ENCODE measurements at places on chromosomes 2 and 18.
A peak's percentile ranks its signal among the peaks of the same experiment; 100 is the strongest.

DNA sequence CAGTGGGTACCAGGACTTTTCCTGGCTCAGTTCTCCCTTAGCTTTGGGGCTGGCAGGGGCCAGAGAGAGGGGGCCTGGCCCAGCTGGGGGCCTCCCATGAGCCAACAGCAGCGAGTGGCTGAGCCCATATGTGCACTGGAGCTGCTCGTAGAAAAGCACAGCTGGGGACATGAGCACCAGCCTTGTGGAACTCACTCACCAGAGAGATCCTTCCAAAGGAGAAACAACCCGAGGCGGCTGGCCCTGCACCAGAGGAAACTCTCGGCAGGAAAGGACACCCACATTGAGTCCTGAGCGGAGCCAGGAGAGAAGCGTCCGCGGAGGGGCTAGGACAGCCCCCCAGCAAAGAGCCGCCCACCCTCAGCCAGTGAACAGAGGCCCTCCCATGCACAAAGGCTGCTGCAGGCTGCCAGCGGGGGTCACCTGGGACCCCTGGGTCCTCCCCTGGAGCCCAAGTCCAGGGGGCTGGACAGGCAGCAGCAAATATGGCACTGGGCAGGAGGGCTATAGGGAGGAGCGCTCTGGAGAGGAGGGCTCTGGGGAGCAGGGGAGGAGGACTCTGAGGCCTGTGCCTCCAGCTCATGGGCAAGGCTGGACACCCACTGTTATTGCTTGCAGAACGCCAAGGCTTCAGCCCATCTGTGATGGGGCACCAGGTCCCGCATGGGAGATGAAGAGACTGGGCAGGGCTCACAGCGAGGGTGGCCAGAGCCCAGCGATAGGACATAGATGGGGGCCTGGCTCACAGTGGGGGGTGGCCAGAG is 42.1 kb upstream of the SNED1 start:
- no peak for DNase-seq

DNA sequence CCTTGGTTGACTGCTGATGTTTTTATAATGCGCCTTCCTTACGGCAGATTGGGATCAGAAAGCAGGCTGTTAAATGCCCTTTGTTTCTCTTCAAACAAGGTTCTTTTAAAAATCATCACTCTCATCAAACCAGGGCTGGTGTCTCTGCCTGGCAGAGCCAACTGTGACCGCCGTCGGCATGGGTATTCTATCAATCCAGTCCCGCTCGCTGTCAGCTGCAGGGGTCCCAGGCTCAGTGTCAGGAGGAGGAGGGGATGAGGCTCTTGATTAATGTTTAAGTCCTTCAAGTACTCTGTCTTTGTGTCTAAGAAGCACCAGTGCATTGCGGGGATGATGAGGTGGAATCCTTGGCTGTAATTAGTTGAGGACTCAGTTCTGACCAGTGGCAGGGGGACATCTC is 348.1 kb downstream of the RNF144A start:
- no peak for DNase-seq

- DNase-seq: peak; percentile 59
Observed at GRCh38 chr18:63440219-63440618, 17.9 kb upstream of the VPS4B start.

- no peak for DNase-seq
Observed at GRCh38 chr2:145622285-145622684, 1102.4 kb upstream of the ZEB2 start.

DNA sequence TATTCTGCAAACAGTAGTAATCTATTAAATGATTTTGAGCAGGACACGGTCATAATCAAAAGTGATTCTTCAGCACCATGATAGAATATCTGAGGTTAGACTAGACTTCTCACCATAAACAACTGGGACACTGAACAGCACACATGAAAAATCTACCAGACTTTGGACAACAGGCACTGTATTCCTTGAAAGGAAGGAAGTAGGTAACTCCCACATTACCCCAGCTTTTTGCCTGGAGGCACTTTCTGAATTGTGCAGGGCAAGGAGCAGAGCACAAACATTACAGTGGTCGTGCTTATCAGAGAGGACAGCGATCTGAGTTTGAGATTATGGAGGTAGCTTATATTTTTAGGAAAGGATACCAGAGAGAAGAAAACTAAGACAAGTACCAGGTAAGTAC is 25.3 kb upstream of the IL1RL1 start:
- DNase-seq: no peak

DNA sequence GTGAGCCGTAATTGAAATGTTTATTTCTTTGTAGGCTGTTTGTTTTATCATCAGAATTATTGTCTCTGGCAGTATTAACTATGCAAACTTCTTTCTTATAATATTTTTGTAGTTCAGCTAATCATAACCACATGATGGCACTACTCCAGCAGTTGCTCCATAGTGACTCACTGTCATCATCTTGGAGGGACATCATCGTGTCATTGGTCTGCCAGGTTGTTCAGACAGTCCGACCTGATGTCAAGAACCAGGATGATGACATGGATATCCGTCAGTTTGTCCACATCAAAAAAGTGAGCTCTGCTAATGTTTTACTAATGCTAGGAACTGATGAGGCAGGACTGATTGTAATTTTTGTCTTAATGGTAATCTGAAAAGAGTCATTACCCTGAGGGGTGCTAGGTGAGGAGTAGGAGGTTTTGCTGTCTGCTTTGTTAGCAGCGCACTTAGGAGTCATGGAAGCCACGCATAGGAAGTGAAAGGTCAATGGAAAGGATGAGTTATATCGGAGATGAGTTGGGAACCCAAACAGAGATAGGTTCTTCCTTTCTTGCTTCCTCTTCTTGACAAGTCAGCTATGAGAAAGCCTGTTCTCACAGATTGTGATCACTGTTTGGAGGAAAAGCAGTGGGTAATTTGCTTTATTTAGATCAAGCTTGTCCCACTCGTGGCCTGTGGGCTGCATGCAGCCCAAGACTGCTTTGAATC is 49.2 kb downstream of the PIKFYVE start:
- peak; percentile 30 for DNase-seq

DNA sequence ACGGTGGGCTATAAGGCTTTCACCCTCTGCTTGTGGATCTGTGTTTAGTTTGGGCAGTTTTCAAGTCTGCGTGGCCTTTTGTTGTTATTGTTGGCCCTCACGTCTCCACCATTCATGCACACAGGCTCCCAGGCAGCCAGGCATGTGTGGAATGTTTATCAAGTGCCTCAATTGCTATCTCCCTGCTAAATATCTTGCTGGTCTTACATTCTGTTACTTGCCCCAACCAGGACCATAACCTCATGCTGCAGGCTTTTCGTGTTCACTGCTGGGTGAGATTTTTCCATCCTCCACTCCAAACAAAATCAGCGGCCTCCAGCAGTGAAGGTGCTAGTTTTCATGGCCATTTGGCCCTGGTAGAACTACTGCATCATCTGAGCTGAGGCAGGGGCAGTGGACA is 63.0 kb upstream of the DSC1 start:
- DNase-seq: peak; percentile 67

DNA sequence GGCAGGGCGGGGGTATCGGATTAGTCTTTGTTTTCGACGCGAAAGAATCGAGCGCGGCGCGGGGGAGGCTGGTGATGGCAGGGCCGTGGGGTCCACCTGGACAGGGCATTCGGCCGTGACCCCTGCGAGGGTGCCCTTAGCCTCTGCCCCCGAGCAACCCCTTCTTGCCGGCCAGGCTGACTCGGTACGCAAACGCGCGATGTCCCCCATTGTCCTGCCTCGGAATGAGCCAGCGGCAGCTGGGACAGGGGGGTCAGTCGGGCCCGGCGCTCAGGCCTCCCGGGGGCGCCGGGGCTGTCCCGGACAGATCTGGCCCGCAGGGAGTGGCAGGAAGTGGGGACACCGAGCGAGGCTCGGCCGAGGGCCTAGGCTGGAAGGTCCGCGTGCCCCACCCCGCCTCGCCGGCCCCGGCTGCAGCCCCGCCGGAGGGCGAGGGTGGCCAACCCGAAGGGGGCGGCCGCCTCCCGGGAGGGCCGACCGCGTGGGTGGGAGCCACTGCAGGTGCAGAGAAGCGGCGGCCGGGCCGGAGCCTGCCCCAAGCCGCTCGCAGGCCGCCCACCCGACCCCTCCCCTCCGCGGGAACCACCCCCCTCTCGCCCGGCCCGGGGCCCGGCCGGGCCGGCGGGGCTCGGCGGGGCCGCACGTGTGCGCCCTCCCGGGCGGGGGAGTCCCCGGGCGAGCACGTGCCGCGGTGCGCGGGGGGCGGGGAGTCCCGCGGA is at the start of gene TET3:
Gene TET3, plus strand, starts transcription at position 708 of the 719 bp plus-strand sequence. CDS start 1,494 bp downstream, outside the sequence.
- no peak for DNase-seq

DNA sequence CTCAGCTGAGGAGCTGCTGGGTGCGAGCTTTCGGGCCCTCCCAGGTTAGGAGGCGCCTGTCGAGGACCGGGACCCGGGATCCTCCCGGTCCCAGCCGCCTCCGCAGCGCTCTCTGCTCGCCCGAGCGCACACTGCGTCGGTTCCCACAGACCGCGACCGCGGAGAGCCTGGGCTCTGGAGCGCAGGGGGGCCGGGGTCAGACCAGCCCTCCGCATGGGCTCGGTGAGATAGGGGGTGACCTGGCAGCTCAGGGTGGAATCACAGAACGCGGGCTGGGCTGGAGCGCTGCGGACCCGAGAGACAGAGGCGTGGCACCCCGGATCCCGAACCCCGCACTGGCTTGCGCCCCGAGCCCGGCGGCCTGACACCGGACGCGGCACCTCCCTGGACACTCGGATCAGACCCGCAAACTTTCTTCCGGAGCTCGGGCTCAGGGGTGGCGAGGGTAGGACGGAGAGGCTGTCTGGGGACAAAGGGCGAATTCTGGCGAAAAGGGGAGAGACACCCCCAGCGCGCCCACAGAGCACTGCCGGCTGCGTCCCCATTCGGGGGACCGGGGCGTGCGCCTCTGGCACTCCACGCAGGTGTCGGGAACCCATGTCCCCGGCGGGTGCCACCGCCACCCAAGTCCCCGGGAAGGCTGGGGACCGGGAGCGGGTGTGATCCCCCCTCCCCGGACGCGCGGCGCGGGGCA is 612 bp downstream of the DIPK1C start:
- DNase-seq: no peak

- no peak for DNase-seq
Observed at GRCh38 chr2:140354544-140354943, 1574.4 kb upstream of the NXPH2 start.

DNA sequence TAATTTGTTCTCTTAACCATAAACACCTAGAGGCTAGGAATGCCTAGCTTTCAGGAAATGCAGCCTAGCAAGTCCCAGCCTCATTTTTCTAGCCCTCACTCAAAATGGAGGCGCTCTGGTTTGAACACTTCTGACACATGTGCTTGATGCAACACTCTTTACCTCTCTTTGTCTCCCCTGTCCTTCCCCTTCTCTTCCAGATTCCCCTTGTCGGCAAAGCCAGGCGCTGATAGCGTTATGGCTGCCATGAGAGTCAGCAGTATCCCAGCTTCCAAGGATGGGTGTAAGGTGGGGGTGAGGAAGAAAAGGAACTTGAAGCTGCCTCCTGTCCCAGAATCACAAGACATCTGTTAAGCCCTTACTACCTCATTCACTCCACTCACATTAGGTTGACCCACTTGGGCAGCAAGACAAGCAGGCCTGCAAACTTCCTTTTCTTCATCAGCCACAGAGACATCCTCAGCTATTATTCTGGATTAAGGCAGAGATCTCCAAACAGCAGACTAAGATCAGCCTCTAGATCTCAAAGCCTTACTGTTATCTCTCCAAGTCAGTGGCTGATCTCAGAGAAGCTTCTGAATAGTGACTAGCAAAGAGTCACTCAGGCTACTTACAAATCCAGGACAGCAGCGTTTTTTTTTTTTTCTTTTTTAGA is 1.9 kb upstream of the ST3GAL5 start:
- DNase-seq: no peak

DNA sequence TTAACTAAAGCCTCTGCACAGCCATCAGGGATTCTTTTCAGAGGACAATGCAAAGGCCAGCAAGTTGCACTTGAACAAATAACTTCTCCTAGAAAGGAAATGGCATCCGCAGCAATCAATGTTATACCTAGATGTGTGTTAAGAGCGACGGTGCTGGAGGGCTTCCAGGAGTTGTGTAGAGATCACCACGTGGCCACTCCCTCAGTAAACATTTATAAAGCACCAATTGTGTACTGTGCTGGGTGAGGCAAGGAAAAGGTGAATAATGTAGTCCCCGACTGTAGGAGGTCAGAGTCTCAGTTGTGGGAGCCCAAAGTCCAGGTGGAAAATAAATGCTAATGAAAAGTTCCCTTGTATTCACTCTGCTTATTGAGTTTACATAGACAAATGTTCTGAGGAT is 135.0 kb downstream of the ALK start:
- no peak for DNase-seq

DNA sequence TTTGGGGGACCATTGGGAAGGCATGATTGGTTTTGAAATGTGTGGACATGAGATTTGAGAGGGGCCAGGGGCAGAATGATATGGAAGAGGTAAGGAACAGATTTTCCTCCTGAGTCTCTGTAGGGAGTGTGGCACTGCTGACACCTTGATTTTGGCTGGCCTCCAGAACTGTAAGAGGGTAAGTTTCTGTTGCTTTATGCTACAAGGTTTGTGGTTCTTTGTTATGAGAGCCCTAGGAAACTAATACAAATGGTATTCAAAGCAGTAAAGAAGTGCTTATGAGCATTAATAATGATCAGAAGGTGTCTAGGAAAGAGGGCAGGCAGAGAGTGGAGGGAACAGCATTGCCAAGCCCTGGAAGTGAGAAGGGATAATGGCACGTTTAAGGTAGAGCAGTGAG is 574.3 kb upstream of the NXPH2 start:
- no peak for DNase-seq

GRCh38 chr2:139170406-139170805 is 390.2 kb upstream of the NXPH2 start:
- DNase-seq: no peak

DNA sequence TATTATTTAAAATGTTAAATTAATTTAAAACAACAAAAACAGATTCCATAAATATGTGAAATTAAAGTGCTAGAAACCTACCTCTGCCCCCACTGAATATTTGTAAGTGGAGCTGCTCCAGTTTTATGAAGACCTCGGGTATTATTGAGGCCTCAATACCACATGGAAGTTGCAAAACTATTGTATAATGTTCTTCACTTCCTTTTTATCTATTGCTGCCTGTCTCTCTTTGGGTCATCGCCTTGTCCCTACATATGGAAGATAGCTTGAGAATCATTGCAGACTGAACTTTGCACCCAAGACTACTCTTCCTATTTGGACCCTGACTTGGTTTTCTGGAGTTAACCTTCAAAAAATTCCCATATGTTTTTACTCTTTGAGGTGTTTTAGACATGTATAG is 212.1 kb upstream of the NETO1 start:
- no peak for DNase-seq

- peak; percentile 11 for DNase-seq
Observed at GRCh38 chr2:216742411-216742810, 47.1 kb upstream of the IGFBP5 start.

DNA sequence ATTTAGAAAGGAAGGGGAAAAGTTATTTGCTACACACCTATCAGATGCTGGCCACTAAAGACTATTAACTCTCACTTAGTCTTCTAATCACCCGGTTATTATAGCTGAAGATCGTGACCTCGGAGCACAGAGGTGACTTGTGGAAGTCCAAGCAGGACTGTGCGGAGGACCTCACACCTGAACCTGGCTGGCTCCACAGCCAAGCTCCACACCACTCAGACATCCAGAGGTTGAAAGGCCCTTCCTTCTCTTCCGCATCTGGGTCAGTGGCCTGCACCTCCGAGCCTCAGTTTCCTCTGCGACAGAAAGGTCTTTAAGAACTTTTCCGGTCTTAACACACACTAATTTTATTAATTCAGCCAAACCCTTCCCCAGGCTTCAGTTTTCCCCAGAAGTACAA is 57.9 kb downstream of the TNS1 start:
- DNase-seq: no peak

- DNase-seq: no peak
Observed at GRCh38 chr2:168076731-168077130, 170.7 kb downstream of the STK39 start.
